WTC11 (cell line): ENCODE measurements at places on chromosomes 4 and X.

- no peak for DNase-seq
Measured at GRCh38 chr4:48742412-48742811, 37.7 kb downstream of the FRYL start.

DNA sequence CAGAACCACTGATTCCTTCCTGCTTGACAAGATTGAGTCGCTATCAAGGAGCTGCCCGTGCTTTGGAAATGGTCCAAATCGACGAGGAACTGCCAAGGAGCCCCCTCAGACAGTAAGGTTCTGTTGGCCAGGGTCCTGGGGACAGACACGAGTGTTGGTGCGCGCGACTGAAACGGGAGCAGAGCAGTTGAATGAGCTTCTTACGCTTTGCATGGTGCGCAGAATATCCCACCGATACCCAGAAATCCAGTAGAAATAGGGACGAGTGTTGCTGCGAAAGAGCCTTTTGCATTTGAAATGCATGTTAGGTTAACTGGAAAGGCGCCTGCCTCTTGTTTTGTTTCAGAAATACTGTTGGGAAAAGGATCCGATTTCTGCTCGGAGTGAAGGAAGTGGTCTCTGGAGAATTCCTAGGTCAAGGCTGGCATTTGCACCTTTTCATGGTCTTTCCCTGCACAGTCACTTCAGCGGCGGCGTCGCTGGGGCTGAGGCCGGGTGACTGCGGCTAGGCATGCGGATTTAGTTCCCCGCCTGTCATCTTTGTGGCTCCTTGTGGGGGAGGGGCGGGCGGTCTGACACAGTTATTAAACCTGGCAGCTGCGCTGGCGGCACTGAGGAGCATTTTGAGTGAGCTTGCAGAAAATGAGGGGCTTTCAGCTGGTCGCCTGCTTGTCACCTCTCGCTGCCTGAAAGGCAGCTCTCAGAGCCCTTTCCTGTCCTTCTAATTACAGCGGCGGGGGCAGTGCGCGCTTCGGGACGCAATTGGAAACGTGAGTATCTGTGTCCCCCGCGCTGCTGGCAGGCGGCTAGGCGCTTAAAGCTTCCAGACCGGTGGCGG, 51.5 kb upstream of the TRIM2 start:
- peak; percentile 51 for DNase-seq

DNA sequence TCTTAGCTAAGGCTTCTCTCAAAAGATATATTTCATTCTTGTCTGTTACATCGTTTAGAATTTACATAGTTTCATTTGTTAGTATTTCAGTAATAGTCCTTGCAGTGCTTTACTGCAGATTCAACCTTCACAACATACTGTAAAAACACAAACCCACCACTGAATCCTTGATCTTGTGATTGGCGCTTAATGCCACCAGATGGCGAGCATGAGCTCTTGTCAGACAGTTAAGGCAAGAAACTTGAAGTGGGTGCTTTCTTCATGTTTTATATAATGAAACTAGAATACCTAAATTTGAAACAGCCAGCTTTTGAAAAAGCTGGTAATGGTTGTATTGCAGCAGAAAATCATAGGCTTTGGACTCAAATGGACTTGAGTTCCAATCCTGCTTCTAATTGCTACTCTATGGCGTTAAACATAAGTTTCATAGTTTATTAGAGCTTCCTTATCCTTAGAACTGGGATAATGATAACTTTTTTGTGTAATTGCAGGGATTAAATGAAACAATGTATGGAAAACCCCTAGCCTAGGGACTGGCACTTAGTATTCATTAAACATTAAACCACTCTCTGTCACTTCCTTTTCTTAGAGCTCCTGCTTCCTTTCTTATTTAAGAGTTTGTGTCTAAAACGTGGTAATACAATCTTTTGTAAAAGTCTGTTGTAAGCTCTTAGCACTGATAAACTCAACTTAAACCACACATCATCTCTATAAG, 95.1 kb downstream of the USP9X start:
- peak; percentile 14 for DNase-seq

- DNase-seq = no peak
Measured at GRCh38 chr4:113919611-113920010, 59.8 kb downstream of the ARSJ start.
